Body of pancreas (tissue), 4 donors: ENCODE measurements at places on chromosomes 11 and 22. TPM values are rescaled to one million over a fixed set of nuclear protein-coding genes. Genes with fewer than 3 reads are reported as not detected.

Gene ANO5
- total RNA-seq, result 4.9 TPM

GRCh38 chr11:128613300-128613995, 26.1 kb upstream of the ETS1 start:
- H3K4me3 ChIP-seq, result no peak overlapping the region
- no peaks in the 10 kb centered on the region for H3K27me3 ChIP-seq
- H3K4me1 ChIP-seq, result no peaks in the 10 kb centered on the region
- DNase-seq, result no peak
- no peaks in the 10 kb centered on the region for H3K36me3 ChIP-seq

- no peak overlapping the region for H3K27ac ChIP-seq
- DNase-seq, result no peak
- no peak overlapping the region for H3K4me3 ChIP-seq
- H3K27me3 ChIP-seq, result no peaks in the 10 kb centered on the region
- H3K36me3 ChIP-seq, result no peaks in the 10 kb centered on the region
- H3K4me1 ChIP-seq, result peaks cover 53% of the 10 kb centered on the region
These were observed 85.4 kb downstream of the MICAL2 start for GRCh38 chr11:12195768-12196167.

DNA sequence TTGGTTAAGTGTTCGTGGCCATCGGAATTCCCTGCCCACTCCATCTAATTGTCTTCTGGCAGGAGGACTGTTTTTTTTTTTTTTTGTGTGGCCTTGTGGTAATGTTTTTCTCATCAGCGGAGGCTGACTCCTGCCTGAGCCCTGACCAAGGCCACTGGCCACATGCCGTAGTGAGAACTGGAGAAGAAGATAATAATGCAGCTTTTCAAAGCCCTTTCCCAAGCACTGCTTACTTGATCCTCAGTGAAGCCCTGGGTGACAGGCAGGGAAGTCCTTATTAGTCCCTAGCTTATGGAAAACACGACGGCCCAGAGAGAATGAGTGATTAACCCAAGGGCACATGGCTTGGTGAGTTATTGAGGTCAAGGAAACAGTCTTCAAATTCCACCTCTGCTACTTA, 71.2 kb downstream of the ADM start:
- no peaks in the 10 kb centered on the region for H3K27me3 ChIP-seq
- no peaks in the 10 kb centered on the region for H3K36me3 ChIP-seq
- H3K4me1 ChIP-seq, result peaks cover 13% of the 10 kb centered on the region
- H3K4me3 ChIP-seq, result no peak overlapping the region
- H3K27ac ChIP-seq, result no peak overlapping the region
- no peak for DNase-seq

- H3K36me3 ChIP-seq, result no peaks in the 10 kb centered on the region
- DNase-seq, result peak; percentile 13
- H3K27ac ChIP-seq, result no peak overlapping the region
- H3K27me3 ChIP-seq, result no peaks in the 10 kb centered on the region
- H3K4me1 ChIP-seq, result peaks cover 8% of the 10 kb centered on the region
- no peak overlapping the region for H3K4me3 ChIP-seq
These were observed 84.2 kb downstream of the FBXO7 start for GRCh38 chr22:32558681-32559355.

- no peak for DNase-seq
- no peaks in the 10 kb centered on the region for H3K36me3 ChIP-seq
- no peaks in the 10 kb centered on the region for H3K27me3 ChIP-seq
- H3K27ac ChIP-seq, result no peak overlapping the region
- no peaks in the 10 kb centered on the region for H3K4me1 ChIP-seq
- H3K4me3 ChIP-seq, result no peak overlapping the region
These were observed 40.0 kb downstream of the DDI1 start for GRCh38 chr11:104076455-104076854.

GRCh38 chr11:74417379-74417804, 19.2 kb upstream of the PGM2L1 start:
- peak; percentile 20 for DNase-seq
- H3K27me3 ChIP-seq, result no peaks in the 10 kb centered on the region
- peak overlapping the region; percentile 33 for H3K27ac ChIP-seq
- H3K36me3 ChIP-seq, result no peaks in the 10 kb centered on the region
- H3K4me3 ChIP-seq, result no peak overlapping the region
